HFFc6 (cell line): ENCODE measurements at places on chromosomes 3 and 15.

DNA sequence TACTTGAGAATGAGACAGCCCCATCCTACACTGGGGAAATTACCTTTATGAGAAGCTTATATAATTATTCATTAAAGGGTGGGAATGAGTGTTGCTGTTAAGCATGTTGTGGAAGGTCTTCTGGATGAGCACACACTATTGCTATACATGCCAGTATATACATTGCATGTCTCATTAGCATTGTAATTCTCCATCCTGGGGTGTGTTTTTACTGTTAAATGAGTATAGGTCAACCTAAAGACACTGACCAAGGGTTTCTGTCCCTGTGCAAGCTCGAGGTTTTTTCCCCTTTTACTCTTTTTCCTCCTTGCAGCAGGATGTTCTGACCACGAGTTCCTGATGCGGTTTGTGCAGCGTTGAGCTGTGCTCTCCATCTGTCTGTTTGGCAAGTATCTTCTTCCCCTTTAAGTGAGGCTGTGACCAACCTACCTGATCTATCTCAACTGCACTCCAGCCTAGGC is 7.2 kb upstream of the IVD start:
- no peak for DNase-seq

DNA sequence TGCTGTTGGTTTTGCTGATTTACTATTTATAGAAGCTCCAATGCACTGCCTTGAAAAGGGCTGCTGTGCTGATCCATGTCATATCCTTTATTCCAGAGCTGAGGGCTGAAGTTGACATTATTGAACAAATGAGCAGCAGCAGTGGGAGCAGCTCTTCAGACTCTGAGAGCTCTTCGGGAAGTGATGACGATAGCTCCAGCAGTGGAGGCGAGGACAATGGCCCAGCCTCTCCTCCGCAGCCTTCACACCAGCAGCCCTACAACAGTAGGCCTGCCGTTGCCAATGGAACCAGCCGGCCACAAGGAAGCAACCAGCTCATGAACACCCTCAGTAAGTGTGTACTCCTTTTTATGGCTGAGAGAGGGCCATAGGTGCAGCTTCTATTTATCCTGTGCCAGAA is 8.8 kb downstream of the EAF1 start:
- DNase-seq: no peak

- DNase-seq: peak; percentile 91
Observed at GRCh38 chr3:124558991-124559845, 171.0 kb upstream of the UMPS start.

GRCh38 chr15:28107904-28108275 is 8.8 kb upstream of the OCA2 start:
- DNase-seq: no peak

DNA sequence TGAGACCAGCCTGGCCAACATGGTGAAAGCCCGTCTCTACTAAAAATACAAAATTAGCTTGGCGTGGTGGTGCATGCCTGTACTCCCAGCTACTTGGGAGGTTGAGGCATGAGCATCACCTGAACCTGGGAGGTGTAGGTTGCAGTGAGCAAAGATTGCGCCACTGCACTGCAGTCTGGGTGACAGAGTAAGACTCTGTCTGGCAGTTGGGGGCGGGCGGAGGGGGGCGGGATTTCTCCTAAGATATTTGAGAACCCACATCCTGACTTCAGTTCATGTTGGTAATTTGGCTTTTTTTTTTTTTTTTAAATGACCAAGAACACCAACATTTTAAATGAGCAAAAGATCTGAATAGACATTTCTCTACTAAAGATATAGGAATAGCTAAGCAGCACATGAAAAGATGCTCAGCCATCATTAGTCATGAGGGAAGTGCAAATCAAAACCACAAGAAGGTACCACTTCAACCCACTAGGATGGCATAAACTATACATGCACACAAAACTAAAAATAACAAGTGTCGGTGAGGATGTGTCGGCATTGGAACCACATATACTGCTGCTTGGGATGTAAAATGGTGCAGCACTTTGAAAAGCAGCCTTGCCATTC is 75.6 kb upstream of the LMOD3 start:
- DNase-seq: no peak

DNA sequence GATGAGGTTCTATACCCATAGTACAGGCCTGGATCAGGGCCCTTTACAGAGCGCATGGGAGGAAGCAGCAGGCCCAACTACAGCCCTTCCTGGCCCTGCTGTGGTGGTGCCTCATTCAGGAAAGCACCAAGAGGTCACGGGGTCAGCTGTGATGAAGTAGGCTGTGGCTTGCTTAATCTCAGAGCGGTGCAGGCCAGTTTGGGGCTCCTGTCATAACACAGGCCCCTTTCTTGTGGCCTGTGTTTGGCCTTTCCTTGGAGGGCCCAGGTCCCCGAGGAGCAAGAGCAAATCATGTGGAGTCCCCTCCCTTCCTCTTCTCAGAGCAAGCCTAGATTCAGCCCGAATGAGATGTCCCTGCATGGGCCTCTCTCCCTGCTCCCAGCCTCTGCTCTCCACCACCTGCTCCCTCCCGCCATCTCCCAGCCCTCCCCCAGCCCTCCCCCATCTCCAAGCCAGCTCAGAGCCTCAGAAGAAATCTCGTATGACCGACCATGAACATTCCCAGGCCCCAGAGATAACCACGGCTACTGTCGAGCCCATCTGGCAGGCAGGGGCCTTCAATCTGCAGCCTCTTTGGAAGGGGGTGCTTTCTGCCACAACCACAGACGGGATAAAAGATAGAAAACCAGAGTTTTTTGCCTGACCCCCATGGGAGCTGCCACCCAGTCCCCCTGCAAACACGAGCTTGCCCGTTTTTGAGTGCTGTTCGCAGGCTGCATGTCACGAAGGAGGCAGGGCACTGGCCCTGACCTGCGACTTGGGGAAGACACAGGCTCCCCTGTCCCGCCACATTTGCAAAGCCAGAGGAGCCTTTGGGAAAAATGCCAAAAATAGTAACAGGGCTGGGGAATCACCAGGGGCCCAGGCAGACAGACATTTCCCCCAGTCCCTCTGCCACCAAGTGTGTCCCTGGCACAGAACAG is 32.3 kb upstream of the DUSP7 start:
- peak; percentile 52 for DNase-seq

GRCh38 chr3:191962324-191962723 is 501.4 kb downstream of the PYDC2 start:
- no peak for DNase-seq

GRCh38 chr3:194884649-194885315 is 199.1 kb downstream of the FAM43A start:
- DNase-seq: no peak

DNA sequence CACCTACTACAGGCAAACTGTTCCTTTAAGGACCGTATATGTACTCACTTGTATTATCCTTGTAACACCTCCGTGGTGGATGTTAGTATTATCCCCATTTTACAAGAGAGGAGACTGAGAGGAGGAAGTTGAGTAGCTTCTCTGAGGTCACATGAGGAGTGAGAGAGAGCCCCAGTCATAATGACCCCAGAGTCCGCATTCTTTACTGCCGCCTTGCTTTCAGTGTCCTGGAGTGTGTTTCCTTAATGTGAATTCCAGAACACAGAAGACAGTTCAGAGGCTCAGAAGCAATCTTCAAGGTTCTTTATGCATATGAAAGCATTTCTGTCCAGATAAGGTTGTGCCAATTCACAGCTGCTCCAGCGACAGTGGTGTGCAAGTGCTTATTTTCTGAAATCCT is 199.2 kb downstream of the CACNA2D3 start:
- no peak for DNase-seq

- no peak for DNase-seq
Observed at GRCh38 chr15:38506997-38507396, 53.1 kb downstream of the FAM98B start.

- no peak for DNase-seq
Observed at GRCh38 chr15:47209591-47209990, 507.7 kb upstream of the SEMA6D start.

GRCh38 chr3:153160451-153161137 is 1.4 kb upstream of the RAP2B start:
- DNase-seq: peak; percentile 89

DNA sequence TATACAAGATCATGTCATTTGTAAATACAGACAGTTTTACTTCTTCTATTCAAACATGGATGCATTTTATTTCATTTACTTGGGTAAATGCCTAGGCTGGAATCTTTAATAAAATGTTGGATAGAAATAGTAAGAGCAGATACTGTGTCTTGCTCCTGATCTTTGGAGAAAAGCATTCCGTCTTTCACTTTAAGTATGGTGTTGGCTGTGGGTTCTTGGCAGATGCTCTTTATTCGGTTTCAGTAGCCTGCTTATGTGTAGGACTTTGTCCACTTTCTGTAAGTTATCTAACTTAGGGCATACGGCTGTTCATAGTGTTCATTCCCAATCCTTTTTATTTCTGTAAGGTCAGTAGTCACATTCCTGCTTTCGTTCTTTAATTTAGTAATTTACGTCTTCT is 303.0 kb downstream of the ADAMTS17 start:
- no peak for DNase-seq

- DNase-seq: no peak
Observed at GRCh38 chr3:133055339-133055738, 17.1 kb downstream of the TMEM108 start.

DNA sequence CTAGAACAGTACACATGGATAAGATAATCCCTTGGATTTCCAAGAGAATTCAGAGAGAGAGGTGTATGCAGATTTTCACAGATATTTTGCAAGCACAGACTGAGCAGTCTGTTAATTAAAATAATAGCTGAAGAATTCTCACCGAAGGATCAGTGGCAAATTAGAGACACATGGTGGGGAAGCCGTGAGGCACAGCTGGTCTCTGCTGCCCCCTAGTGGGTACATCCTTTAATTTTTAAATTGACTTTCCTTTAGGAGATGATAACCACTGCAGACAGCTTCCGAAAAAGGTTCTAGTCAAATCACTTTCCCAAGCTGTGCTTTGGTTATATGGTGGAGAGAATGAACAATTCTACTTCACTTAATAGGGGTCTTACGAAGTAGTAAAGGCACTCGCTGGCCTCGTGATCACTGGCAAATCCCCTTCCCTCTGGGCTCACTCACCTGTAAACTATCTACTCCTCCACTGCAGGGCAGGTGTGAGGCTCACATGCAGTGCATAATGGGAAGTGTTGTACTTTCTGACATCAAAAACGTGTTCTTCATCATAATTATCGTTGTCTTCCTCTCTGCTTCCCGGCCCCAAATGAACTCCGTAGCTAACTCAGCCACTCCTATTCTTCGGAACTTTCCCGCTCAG is 19.5 kb downstream of the MESD start:
- peak; percentile 55 for DNase-seq

DNA sequence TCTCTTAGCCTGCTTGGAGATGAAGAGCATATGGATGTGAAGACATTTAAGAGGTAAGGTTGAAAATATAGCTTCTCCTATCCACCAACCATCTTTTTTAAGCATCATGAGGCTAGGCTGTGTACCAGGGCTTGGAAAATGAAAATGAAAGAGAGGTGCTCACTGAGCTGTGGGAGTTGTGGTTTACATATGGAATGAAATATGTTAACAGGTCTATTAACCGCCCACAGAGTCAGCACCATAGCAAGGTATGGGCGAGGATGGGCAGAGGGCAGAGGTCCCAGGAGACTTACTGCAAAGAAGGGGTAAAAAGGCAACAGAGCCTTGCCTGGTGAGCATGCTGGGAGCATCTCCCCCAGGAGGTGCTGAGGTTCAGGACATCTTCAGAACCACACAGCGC is 273.1 kb downstream of the GABRG3 start:
- DNase-seq: no peak

GRCh38 chr3:5035692-5036391 is 56.6 kb downstream of the BHLHE40 start:
- no peak for DNase-seq

DNA sequence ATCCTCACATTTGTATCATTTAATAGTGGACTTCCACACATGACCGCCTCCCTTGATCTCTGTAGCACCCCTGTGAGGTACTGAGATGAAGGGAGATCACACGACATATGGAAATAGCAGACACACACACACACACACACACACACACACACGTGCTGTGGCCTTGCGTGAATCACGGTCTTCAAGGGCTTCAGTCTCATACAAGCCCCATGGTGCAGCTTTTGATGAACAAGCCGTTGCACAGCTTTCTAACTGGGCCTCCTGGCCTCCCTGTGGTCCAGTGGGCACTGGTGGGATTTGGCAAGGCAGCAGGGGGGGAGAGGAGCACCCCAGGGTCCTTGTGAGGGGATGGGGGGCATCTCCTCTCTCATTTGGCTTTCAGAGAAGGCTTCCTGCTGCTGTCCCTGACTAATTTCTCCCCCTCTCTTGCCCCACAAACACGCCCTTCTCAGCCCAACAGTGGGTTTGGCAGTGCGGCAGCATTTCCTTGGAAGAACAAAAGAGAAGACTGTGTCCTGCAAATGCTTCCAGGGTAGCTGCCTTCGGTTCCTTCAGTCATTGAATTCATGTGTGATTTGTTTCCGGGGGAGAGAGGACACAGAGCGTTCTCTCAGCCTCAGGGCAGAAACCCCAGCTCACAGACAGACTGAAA is 98.7 kb downstream of the SMAD6 start:
- DNase-seq: no peak

- no peak for DNase-seq
Observed at GRCh38 chr3:160792540-160792939, 36.5 kb downstream of the PPM1L start.

- no peak for DNase-seq
Observed at GRCh38 chr15:42549741-42550392, 1.2 kb downstream of the HAUS2 start.

- no peak for DNase-seq
Observed at GRCh38 chr3:126845920-126846715, 136.8 kb upstream of the PLXNA1 start.

GRCh38 chr3:5116538-5116937 is 5.6 kb upstream of the ARL8B start:
- DNase-seq: no peak

- no peak for DNase-seq
Observed at GRCh38 chr15:96460106-96460505, 129.6 kb downstream of the NR2F2 start.
